Tibial nerve (tissue), 4 donors: ENCODE measurements at places on chromosomes 5 and 9.
A peak's percentile ranks its signal among the peaks of the same experiment; 100 is the strongest.

DNA sequence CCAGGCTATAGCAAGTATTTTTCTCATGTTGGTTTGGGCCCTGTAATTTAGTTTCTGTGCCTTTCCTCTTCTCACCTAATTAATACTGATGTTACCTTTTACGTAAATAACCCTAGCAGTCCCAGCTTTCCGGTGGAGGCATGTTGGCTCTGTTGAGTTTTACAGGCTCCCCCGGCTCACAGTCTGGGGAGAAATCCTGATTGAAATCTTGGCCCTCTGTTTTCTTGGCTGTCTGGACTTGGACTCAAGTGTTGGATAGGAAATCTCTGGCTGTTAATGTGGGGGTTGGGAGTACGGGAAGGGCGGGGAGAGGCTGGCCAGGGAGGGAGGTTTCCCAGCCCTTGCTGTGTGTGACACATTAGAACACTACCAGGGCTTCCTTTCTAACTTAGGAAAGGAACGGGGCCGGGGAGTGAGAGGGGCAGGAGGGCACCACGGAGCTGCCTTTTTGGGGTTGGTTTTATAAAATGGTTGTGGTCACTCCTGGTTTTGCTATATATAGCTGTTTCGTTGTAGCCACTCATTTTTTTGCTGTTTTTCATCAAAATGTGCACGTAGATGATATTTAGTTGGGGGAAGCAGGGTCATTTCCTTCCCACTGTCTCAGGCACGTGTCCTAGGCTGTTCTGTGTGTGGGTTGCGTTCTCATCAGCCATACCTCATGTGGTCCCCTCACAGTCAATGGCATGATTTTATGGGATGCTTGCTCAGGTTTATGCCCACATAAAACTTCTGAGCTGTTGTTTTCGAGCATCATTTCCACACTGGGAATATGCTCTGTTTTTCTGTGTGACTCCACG, 11.0 kb downstream of the TRIO start:
- DNase-seq, result peak; percentile 57
- peaks cover 64% of the 10 kb centered on the region for H3K4me1 ChIP-seq
- H3K36me3 ChIP-seq, result no peaks in the 10 kb centered on the region
- H3K27me3 ChIP-seq, result no peaks in the 10 kb centered on the region

DNA sequence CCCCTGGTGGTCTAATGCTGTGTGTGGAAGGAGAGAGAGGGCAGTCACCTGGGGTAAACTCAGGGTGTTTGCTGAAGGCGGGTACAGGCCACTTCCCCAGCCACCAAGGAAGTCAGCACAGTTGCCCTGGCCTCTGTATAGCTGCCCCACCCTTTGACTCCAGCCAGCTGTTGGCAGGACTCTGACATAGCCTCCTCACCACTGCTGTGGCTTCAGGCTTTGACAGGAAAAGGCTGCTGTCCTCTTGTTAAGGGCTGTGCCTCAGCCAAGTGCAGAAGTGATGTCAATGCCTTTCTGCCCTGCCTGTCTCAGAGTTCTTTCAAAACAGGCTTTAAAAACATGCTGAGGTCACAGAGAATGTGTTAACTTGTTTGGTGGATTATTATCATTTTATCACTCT, 487.2 kb upstream of the KLF4 start:
- no peaks in the 10 kb centered on the region for H3K4me1 ChIP-seq
- DNase-seq, result peak; percentile 15
- no peak overlapping the region for H3K27ac ChIP-seq
- no peaks in the 10 kb centered on the region for H3K36me3 ChIP-seq

DNA sequence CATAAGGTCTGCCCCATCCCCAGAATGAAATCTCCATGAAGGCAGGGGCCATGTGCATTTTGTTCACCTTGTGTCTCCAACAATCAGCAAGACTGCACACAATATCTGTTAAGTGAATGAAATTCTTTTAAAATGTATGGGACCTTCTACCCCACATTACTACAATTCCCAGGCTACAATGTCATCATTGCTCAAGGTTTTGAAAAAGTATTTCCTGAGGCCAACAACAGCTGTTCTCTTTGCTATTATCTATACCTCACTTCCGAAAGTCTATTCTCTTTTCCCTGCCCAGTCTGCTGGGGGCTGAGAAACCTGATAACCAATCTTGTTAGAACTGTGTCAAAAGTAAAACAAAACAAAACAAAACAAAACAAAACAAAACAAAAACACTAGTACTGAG, 29.2 kb downstream of the HOMER1 start:
- H3K27me3 ChIP-seq, result no peaks in the 10 kb centered on the region
- H3K4me1 ChIP-seq, result no peaks in the 10 kb centered on the region
- no peak for DNase-seq
- H3K36me3 ChIP-seq, result no peaks in the 10 kb centered on the region

GRCh38 chr5:172875505-172876279, 41.6 kb downstream of the ERGIC1 start:
- H3K36me3 ChIP-seq, result no peaks in the 10 kb centered on the region
- no peak overlapping the region for H3K27ac ChIP-seq
- no peak overlapping the region for H3K4me3 ChIP-seq
- H3K4me1 ChIP-seq, result peaks cover 52% of the 10 kb centered on the region
- DNase-seq, result no peak

GRCh38 chr5:17127743-17128231, 89.6 kb upstream of the BASP1 start:
- H3K4me1 ChIP-seq, result no peaks in the 10 kb centered on the region
- no peak overlapping the region for H3K27ac ChIP-seq
- DNase-seq, result no peak

- peak within 1 kb of the TSS; percentile 16 for H3K27ac ChIP-seq
- peaks cover 6% of the 10 kb centered on the region for H3K4me1 ChIP-seq
- peak within 1 kb of the TSS; percentile 62 for H3K4me3 ChIP-seq
- no peaks in the 10 kb centered on the region for H3K36me3 ChIP-seq
- H3K27me3 ChIP-seq, result no peaks in the 10 kb centered on the region
- no peak for DNase-seq
Measured at GRCh38 chr5:73120222-73121118, at the start of gene TMEM171. TMEM171 (plus strand) TSS chr5:73120575; CDS start chr5:73123374, 2,799 bp downstream.

- no peak overlapping the region for H3K27ac ChIP-seq
- H3K4me1 ChIP-seq, result no peaks in the 10 kb centered on the region
- H3K27me3 ChIP-seq, result no peaks in the 10 kb centered on the region
- no peaks in the 10 kb centered on the region for H3K36me3 ChIP-seq
Measured at GRCh38 chr9:70949239-70949638, 172.2 kb downstream of the TRPM3 start.

GRCh38 chr5:93226202-93226735, 354.8 kb downstream of the NR2F1-AS1 start:
- H3K27ac ChIP-seq, result no peak overlapping the region
- H3K4me1 ChIP-seq, result no peaks in the 10 kb centered on the region

DNA sequence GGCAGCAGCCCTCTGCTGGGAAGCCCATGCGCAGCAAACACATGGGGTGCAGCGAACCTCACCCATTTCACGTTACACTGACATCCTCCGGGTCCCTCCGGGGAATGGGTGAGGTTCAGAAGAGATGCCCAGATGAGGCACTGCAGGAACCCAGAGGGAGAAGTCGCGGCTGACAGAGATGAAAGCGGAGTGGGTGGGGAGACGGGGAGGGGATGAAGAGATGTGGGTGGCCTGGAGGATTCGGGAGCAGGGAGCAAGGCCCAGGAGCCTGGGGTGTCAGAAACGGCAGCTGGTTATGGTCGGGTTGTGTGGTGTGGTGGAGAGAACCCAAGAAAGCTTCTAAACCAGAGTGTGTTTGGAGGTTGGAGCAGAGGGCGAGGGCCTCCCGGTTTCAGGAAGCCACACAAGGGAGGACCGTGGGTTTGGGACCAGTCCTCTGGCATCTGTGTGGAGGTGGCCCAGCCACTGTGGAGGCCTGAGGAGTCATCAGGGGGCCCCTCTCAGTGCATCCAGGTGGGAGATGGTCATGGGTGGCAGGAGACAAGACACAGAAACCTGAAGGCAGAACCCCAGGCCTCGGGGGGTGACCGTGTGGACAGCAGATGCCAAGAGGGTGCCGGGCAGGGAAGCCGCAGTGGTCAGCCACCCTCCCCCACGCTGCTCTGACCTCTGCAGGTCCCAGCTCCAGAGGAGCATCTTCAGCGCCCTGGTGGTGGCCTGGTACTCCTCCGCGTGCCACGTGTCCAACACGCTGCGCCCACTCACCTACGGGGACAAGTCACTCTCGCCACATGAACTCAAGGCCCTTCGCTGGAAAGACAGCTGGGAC, 8.6 kb downstream of the UCK1 start:
- H3K27me3 ChIP-seq, result no peaks in the 10 kb centered on the region
- H3K36me3 ChIP-seq, result peaks cover 8% of the 10 kb centered on the region
- no peaks in the 10 kb centered on the region for H3K4me1 ChIP-seq
- DNase-seq, result no peak
- H3K27ac ChIP-seq, result no peak overlapping the region
- H3K4me3 ChIP-seq, result no peak overlapping the region

DNA sequence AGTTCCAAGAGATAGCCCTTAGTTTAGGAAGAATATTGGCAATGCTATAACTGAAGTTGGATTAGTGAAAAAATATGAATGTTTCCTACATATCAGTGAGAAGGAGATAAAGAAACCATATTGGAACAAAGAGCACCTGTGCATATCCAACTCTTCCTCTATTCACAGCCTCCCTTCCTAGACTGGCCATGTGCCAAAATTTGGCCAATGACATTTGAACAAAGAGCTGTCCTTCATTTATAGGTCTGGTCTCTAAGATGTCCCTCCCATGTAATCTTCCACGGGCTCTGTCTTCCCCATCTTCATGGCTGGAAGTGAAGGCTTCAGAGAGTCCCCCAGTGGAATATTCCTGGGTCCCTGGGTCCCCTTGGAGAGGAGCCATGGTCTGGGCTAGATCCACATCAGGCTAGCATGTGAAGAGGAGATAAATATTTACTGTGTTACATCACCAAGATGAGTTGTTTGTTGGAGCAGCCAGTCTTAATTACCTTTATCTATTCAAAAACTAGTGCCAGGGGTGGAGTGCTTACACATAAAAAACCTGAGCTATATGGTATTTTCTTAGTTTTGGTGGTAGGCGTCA, 190.0 kb upstream of the S1PR3 start:
- no peaks in the 10 kb centered on the region for H3K27me3 ChIP-seq
- H3K4me3 ChIP-seq, result no peak overlapping the region
- no peak for DNase-seq
- H3K27ac ChIP-seq, result no peak overlapping the region

GRCh38 chr5:143052967-143053682, 282.9 kb downstream of the ARHGAP26 start:
- no peaks in the 10 kb centered on the region for H3K36me3 ChIP-seq
- no peak for DNase-seq
- H3K27me3 ChIP-seq, result no peaks in the 10 kb centered on the region
- H3K4me3 ChIP-seq, result no peak overlapping the region
- no peaks in the 10 kb centered on the region for H3K4me1 ChIP-seq

- DNase-seq, result no peak
- peaks cover 10% of the 10 kb centered on the region for H3K4me1 ChIP-seq
- peaks cover 24% of the 10 kb centered on the region for H3K27me3 ChIP-seq
- peaks cover 11% of the 10 kb centered on the region for H3K36me3 ChIP-seq
Measured at GRCh38 chr9:135087899-135088347, 455 bp downstream of the OLFM1 start.

DNA sequence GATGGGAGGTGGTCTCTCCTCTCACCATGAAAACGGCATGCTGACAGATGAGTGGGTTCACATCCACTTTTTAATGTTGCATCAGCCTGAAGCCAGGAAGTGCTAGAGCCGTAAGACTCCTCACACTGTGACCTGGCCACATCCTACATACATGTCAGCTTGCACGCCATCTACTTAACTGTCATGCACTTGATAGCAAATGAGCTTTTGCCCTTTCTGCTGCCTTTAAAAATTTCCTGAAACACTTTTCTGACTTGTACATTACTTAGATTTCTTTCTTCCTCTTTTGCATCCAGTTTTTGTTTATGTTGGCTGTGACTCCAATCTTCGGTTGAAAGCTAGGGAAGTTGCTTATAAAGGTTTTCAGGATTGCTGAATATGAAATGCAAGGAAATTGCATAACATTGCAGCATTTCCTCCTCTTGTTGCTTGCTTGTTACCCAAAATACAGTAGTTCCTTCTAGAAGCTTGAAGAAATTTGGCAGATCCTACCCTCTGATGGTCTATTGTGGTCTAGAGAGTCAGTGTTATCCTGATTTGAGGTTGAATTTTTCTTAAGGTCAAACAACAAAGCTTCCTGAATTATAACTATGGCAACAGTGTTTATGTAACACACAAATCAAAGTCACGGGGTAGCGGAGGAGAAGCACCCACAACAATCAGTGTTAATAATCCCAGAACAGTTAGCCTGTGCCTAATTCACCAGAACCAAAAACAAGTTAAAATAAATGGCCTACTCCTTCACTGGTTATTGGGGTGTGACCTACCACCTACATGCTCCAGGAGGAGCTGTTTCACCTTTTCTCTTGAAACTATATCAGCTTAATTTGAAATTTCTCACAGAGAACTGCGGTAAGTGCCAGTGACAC, 232.5 kb downstream of the ARHGAP26 start:
- DNase-seq, result no peak
- no peaks in the 10 kb centered on the region for H3K36me3 ChIP-seq
- H3K27ac ChIP-seq, result peak overlapping the region; percentile 72
- H3K4me1 ChIP-seq, result peaks cover 41% of the 10 kb centered on the region
- no peak overlapping the region for H3K4me3 ChIP-seq

GRCh38 chr5:166596043-166596442, 1695.4 kb upstream of the WWC1 start:
- no peak overlapping the region for H3K4me3 ChIP-seq
- no peak for DNase-seq
- no peaks in the 10 kb centered on the region for H3K36me3 ChIP-seq
- H3K27me3 ChIP-seq, result no peaks in the 10 kb centered on the region

DNA sequence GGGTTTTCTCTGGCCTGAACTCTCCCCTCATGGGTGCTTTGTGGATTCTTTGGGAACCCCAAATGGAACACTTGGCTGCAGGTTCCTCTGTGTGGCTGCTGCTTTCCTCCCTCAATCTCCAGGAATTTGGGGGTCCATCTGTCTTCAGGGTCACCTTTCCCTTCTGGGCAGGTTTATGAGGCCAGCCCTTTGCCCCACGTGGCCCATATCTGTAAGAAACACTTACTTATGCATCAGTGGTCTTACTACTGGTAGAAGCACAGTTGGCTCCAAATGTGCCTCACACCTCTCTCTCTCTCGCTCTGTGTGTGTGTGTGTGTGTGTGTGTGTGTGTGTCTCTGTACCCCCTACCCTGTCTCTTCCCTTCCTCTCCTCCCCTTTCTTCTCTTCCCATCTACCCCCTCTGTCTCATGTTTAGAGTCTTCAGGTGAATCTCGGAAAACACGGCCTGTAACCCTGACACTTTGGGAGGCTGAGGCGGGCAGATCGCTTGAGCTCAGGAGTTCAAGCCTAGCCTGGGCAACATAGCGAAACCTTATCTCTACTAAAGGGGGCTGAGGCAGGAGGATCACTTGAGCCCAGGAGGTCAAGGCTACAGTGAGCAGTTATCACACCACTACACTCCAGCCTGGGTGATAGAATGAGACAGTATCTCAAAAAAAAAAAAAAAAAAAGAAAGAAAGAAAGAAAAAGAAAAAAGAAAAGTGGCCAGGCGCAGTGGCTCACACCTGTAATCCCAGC, 26.8 kb downstream of the C5orf15 start:
- DNase-seq, result no peak
- H3K4me1 ChIP-seq, result peaks cover 39% of the 10 kb centered on the region
- H3K4me3 ChIP-seq, result no peak overlapping the region
- no peaks in the 10 kb centered on the region for H3K27me3 ChIP-seq

DNA sequence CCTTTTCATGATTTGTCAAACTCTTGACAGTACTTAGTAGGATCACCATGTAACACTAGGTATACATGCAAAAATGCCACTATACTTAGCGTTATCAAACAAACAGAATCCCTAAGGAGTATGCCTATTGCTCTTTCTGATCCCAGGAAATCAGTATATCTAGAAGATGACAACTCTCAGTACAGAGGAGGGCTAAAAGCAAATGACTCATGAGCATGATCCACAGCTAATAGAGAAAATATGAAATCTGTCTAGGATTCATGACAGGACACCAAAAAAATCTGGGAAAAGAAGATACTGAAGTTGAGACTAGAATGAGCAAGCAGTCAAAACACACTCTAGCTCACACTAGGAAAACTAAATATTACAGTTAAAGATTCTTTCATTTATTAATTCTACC, 89.2 kb downstream of the RAPGEF6 start:
- DNase-seq, result no peak
- H3K36me3 ChIP-seq, result peaks cover 8% of the 10 kb centered on the region
- no peak overlapping the region for H3K27ac ChIP-seq
- H3K27me3 ChIP-seq, result no peaks in the 10 kb centered on the region
